Head of caudate nucleus (tissue), 42 donors: ENCODE measurements at places on chromosomes 5 and 9.

DNA sequence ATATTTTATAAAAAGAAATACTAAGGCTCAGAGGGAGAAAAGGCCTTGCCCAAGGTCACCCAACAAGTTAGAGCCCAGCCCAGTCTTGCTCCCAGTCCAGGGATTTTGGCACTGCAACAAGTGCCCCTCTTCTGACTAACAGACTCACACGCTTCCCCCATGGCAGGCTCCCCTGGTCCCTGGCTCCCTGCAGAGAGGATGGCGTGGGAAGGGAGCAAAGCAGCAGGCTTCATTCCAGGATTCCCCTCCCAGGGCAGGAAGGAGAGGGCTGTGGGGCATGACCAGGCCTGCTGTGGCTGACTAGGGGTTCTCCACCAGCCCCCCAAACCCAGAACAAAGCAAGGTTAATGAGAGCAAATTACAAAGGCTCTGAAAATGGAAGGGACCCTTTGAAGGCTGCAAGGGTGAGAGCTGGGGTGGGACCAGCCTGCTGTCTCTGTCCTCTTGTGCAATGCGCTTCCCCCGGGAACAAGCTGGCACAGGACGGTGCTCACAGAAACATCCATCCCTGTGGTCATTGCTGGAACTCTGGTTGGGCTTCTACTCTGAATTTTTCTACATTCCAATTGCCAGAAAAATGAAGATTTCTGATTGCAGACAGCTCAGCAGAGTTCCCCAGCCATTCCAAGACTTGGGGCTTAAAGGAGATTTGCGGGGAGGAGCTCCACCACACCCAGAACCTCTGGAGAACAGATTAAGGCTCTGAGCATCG is 37.1 kb upstream of the FAT2 start:
- DNase-seq = no peak

- no peak for DNase-seq
Measured at GRCh38 chr5:54807421-54807820, 178.0 kb downstream of the ESM1 start.

DNA sequence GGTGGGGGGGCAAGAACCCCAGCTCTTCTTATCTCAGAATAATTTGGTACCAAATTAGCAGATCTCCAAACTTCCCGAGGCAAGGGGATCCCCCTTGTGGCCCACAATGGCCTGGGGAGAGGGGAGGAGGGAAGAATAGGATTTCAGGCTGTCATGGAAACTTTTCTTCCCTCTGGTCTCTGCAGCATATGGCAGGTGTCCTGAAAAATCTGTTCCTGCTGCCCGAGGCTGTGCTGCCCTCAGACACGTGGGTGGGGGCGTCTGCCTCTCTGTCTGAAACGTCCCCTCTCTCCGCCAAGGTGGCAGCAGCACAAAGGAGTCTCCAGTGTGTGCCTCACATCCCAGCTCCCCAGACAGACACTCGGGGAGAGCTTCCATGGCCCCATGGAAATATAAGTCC is 34.0 kb downstream of the CCNJL start:
- no peak for DNase-seq

- DNase-seq = peak; percentile 90
Measured at GRCh38 chr5:95730730-95731570, at the start of gene RHOBTB3. TSS of gene RHOBTB3 (plus strand) at chr5:95731336. CDS start at chr5:95731683, 347 bp downstream.

- no peak for DNase-seq
Measured at GRCh38 chr9:35552837-35553236, 52.2 kb upstream of the TESK1 start.

DNA sequence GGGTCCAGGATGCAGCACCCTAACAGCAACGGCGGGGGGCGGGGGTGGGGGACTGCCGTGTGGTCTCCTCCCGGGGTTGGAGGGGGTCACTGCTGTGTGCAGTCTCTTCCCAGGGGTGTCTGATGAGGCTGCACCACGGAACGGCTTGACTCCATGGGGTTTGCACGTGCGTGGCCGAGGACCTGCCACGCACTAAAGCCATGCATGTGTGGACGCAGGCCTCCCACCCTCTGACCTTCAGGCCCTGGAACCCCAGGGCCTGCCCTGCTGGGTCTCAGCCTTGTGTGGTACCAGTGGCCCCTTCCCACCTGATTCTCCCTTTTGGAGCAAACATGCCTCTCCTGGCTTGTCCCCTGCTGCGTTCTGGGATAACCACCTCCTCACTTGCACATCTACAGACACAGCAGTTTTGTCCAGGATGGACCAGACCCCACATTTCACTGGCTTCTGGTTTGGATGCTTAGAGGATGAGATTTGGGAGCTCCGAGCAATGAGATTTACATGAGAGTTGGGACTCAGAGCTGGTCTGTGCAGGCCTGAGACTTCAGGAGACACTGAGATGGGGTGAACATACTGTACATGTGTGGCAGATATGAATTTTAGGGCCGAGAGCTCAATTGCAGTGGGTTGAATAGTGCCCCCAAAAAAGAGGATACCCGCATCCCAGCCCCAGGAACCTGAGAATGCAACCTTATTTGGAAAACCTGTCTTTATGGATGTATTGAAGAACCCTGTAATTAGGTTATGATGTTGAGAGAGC is 45.8 kb downstream of the SLC12A7 start:
- DNase-seq = no peak

DNA sequence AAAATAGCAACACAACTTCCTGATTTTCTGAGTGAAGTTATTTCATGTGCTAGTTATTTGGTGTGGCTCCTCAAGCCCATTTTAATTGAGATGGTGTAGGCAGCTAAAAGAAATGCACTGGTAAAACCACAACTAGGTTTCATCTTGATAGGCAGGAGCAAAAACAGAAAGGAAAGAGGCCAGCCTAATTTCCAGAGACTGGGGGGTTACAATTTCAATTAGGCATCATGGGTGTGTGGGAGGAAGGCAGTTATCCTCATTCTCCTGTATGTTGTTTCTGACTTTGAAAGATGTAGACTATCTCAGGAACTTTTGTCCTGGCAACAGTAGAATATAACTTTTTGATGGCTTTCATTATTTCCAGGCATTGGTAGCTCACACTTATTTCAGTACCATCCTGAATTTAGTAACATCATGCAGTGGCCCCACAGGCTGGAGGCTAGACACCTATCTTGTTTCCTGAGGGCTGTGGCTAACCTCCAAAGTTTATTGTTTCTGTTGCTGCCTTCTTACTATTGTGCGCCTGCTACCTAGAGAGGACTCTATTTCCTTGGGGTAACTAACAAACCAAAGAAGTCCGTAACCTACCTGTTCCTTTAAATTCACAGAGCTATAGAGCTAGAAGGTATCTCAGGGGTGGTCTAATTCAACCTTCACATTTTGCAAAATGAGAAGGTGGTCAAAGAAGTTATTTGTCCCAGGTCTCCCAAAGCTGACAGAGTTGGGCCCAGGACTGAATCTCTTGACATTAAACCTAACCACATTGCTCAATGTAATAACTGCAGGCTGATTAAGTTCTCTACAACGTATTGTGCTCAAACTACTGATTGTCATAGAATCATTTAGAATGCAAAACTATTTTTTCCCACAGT is 42.4 kb downstream of the FYB1 start:
- no peak for DNase-seq
